T-cell (primary cell): ENCODE measurements at places on chromosomes 13 and 19.

GRCh38 chr13:94201022-94201421 is 278.5 kb downstream of the DCT start:
- no peaks in the 10 kb centered on the region for H3K4me1 ChIP-seq
- H3K27me3 ChIP-seq: no peaks in the 10 kb centered on the region
- H3K4me3 ChIP-seq: no peak overlapping the region

DNA sequence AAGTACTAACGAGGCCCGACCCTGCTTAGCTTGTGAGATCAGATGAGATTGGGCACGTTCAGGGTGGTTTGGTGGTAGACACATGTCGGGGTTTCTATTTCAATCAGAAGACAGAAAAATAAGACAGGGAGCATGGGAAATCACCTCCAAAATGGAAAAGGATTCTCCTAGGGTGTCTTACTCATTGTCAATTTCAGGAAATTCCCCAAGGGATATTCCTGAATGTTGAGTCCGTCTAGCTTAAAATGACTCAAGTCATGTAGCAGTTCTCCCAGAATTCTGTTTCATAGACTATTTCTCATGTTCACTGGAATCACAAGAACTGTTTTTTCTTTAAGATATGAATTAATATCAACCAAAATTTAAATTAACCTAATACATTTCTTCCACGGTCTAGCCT is 380.1 kb downstream of the EFNB2 start:
- no peak overlapping the region for H3K4me3 ChIP-seq
- H3K4me1 ChIP-seq: no peaks in the 10 kb centered on the region
- DNase-seq: no peak
- H3K27ac ChIP-seq: no peak overlapping the region
- no peaks in the 10 kb centered on the region for H3K27me3 ChIP-seq

DNA sequence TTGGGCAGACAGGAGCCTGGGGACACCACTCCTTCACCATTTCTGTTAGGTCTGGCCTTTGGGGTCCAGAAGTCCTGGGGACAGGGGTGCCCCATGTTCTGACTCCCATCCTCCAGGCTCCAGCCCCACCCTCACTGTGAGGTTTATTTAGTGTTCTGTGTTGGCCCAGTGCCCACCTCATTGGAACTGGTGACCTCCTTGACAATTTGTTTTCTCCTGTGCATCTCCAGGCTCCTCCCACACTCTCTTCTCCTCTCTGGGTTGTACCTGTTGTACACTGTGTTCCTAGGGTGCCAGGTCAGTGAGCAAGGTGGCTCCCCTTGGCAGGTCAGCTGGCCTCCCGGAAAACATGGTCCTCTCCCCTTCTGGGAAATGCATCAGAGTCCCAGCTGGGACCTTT is 110.8 kb downstream of the ZNF536 start:
- no peak overlapping the region for H3K27ac ChIP-seq
- H3K4me1 ChIP-seq: no peaks in the 10 kb centered on the region
- no peaks in the 10 kb centered on the region for H3K27me3 ChIP-seq
- DNase-seq: no peak
- no peak overlapping the region for H3K4me3 ChIP-seq

GRCh38 chr13:110812121-110812868 is 98.8 kb downstream of the ING1 start:
- H3K36me3 ChIP-seq: no peaks in the 10 kb centered on the region
- no peaks in the 10 kb centered on the region for H3K4me1 ChIP-seq
- peaks cover 43% of the 10 kb centered on the region for H3K27me3 ChIP-seq
- H3K27ac ChIP-seq: no peak overlapping the region
- DNase-seq: no peak

- peaks cover 16% of the 10 kb centered on the region for H3K4me1 ChIP-seq
- peaks cover 5% of the 10 kb centered on the region for H3K36me3 ChIP-seq
- no peaks in the 10 kb centered on the region for H3K27me3 ChIP-seq
- no peak overlapping the region for H3K4me3 ChIP-seq
These were observed 3.2 kb downstream of the ZNF726 start for GRCh38 chr19:23917856-23918255.

DNA sequence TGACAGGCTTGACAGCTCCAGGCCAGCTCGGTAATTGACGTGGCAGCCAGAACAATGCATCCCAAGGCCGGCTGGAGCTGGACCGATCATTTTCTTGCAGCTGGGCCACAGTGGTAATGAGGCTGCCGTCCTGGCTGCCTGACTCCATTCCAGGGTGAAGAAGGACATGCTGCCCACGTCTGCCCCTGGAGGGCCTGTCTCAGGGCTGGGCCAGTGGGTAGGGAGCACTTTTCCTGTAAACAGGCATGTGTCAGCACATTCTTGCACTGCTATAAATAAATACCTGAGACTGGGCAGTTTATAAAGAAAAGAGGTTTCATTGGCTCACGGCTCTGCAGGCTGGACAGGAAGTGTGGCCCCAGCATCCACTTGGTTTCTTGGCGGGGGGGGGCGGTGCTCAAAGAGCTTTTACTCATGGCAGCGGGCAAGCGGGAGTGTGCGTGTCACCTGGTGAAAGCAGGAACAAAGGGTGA is 38.1 kb upstream of the KCTD15 start:
- no peak overlapping the region for H3K4me3 ChIP-seq
- peaks cover 49% of the 10 kb centered on the region for H3K27me3 ChIP-seq
- DNase-seq: no peak

DNA sequence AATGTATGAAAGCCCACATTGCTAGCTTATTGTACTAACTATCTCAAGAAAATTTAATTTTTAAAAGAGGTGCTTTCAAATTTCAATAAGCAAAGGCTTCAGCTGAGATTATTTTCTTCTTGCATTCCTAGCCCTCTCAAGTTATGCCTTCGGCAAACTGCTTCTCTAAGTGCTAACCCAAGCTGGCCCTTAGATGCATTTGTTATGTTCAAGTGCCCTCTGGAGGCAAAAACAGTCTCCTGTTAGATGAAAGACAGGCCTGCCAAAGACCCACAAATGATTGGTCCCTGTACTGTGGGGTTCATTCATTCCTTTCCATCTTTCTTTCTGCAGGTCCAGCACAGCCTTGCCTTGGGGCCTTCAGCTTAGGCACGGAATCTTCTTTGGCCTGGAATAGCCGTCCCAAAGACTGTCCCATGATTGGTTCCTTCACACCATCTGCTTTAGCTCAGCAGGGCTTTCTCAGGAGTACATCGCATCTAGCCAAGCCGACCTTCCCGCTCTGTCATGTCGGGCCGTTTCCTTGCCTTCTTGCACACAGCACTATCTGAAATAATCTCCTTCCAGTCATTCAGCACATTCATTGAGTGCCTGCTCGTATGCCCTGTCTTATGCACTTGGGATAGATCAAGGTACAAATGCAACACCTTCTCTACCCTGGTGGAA is 26.4 kb upstream of the TPTE2 start:
- H3K4me3 ChIP-seq: no peak overlapping the region
- DNase-seq: no peak
- peak overlapping the region; percentile 63 for H3K27ac ChIP-seq
- no peaks in the 10 kb centered on the region for H3K36me3 ChIP-seq
- H3K4me1 ChIP-seq: peaks cover 5% of the 10 kb centered on the region

- H3K27me3 ChIP-seq: no peaks in the 10 kb centered on the region
- H3K27ac ChIP-seq: no peak overlapping the region
- DNase-seq: no peak
- peaks cover 3% of the 10 kb centered on the region for H3K36me3 ChIP-seq
- H3K4me3 ChIP-seq: no peak overlapping the region
These were observed 33.7 kb downstream of the SUGT1 start for GRCh38 chr13:52686376-52686775.

- H3K4me1 ChIP-seq: no peaks in the 10 kb centered on the region
- no peak overlapping the region for H3K27ac ChIP-seq
- no peaks in the 10 kb centered on the region for H3K36me3 ChIP-seq
- no peak for DNase-seq
These were observed 275.0 kb upstream of the DACH1 start for GRCh38 chr13:72141855-72142519.

DNA sequence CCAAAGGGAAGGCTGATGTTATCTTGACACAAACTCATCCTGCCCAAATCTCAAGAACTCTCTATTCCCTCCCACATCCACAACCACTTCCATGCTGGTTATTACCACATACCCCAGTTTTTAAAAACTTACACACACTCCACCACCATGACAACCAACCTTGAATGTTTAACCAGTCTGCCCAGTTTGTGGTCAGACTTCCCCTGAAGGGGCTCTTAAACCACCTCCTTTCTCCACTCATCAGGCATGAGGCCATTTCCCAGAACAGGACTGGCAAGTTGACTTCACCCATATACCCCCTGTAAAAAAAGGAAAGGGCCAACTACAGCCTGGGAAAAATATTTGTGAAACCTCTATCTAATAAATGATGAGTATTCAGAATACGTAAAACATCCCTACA is 12.4 kb upstream of the ZSCAN4 start:
- peaks cover 1% of the 10 kb centered on the region for H3K4me1 ChIP-seq
- no peak overlapping the region for H3K27ac ChIP-seq
- DNase-seq: no peak
- no peaks in the 10 kb centered on the region for H3K36me3 ChIP-seq
- H3K4me3 ChIP-seq: no peak overlapping the region

GRCh38 chr13:84865783-84866221 is 933.4 kb downstream of the SLITRK6 start:
- no peaks in the 10 kb centered on the region for H3K4me1 ChIP-seq
- no peak overlapping the region for H3K27ac ChIP-seq
- no peak for DNase-seq
- no peaks in the 10 kb centered on the region for H3K27me3 ChIP-seq
- H3K36me3 ChIP-seq: no peaks in the 10 kb centered on the region

GRCh38 chr19:4501691-4502090 is 16.6 kb downstream of the PLIN4 start:
- H3K4me3 ChIP-seq: no peak overlapping the region
- peaks cover 19% of the 10 kb centered on the region for H3K36me3 ChIP-seq
- no peak for DNase-seq
- no peaks in the 10 kb centered on the region for H3K27me3 ChIP-seq
- H3K4me1 ChIP-seq: no peaks in the 10 kb centered on the region
- no peak overlapping the region for H3K27ac ChIP-seq

DNA sequence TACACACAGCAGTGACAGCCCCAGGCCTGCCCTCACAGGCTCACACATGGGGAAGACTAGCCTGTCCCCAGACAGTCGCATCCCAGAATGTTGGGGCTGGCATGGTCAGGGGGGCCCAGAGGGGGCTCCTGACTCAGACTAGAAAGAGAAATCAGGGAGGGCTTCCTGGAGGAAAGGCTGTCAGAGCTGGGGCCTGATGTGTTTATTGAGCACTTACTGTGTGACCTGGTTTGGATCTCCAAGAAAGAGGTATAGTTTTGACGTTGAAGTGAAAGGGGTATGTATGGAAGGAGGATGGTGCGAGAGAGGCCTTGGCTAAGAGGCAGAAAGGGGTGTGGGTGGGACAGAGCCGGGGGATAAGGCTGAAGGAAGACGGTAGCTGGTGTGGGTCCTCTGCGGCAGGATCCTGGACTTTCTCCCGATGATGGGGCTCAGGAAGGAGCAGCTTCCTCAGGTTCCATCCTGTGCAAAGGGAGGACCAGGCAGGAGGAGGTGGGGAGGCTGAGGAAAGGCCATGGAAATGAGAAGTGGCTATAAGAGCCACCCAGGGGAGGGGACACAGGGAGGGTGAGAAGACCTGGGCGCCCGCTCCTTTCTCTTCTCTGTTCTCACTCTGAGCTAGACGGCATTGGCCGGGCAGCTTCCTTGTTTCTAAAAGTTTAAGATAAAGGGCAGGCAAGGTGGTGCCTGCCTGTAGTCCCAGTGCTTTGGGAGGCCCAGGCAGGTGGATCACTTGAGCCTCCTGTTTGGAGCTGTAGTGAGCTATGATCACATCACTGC is 16.1 kb upstream of the BCL3 start:
- peaks cover 2% of the 10 kb centered on the region for H3K4me1 ChIP-seq
- DNase-seq: no peak
- H3K27me3 ChIP-seq: no peaks in the 10 kb centered on the region
- H3K27ac ChIP-seq: no peak overlapping the region

DNA sequence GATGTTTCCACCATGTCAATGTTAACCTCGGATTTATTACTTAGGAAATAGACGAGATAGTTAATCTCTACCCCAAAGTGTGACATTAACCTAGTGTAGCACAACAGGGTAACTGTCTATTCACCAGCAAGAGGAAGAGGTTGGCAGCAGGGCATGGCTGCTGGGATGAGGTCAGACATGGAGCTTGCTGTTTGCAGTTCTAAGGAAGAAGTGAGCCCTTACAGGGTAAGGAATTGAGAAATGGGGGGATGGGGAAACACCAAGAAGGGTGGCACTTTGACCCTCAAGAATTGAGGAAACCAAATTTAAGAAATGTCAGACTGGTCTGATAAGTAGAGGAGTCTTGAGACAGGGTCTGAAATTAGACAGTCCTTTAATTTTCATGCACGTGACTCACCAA is 62.4 kb downstream of the MBD3L2B start:
- H3K4me1 ChIP-seq: no peaks in the 10 kb centered on the region
- H3K4me3 ChIP-seq: no peak overlapping the region
- no peaks in the 10 kb centered on the region for H3K36me3 ChIP-seq

- H3K4me1 ChIP-seq: peaks cover 27% of the 10 kb centered on the region
- H3K4me3 ChIP-seq: no peak overlapping the region
- DNase-seq: no peak
- no peaks in the 10 kb centered on the region for H3K36me3 ChIP-seq
- H3K27ac ChIP-seq: no peak overlapping the region
- no peaks in the 10 kb centered on the region for H3K27me3 ChIP-seq
These were observed 903 bp downstream of the TLE6 start for GRCh38 chr19:2978166-2978767.

GRCh38 chr19:16402041-16402440 is 69.7 kb downstream of the EPS15L1 start:
- H3K4me3 ChIP-seq: no peak overlapping the region
- peaks cover 18% of the 10 kb centered on the region for H3K36me3 ChIP-seq
- DNase-seq: no peak
- H3K4me1 ChIP-seq: peaks cover 16% of the 10 kb centered on the region

- H3K4me1 ChIP-seq: no peaks in the 10 kb centered on the region
- H3K27me3 ChIP-seq: no peaks in the 10 kb centered on the region
- H3K4me3 ChIP-seq: no peak overlapping the region
- DNase-seq: no peak
- H3K27ac ChIP-seq: no peak overlapping the region
These were observed 1096.6 kb downstream of the PCDH17 start for GRCh38 chr13:58728126-58728525.

- no peaks in the 10 kb centered on the region for H3K36me3 ChIP-seq
- no peak overlapping the region for H3K27ac ChIP-seq
- no peaks in the 10 kb centered on the region for H3K27me3 ChIP-seq
These were observed 490.7 kb downstream of the TDRD3 start for GRCh38 chr13:60887711-60888110.

DNA sequence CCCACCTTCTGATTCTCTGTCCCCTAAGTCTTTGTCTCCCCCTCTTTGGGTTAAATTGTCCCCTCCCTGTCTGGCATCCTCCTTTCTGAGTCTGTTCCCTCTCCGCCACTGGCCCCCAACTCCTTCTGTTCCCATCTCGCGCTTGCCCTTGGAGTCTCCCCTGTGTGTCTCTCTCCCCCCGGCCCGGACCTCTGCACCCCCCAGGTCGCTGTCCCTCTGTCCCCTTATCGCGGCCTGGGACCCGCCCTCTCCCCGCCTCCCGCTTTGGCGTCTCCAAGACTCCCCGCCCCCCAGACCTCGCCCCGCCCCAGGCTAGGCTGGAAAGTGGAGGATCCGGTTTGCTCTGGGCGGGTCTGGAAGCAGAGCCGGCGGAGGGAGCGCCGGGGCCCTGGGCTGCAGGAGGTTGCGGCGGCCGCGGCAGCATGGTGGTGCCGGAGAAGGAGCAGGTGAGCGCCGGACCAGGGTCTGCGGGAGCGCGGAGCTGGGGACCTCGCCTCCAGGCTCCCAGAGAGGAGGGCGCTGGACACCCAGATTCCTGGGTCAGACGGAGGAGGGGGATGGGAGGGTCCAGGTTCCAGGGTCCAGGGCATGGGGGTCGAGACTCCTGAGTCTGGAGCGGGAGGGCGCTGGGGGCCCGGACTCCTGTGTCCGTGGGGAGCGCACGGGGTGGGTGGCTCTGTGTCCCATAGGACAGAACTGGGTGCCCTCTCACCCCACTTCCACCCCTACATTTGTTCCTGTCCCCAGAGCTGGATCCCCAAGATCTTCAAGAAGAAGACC is at the start of gene TRPM4:
Gene TRPM4 (plus strand): TSS at position 348 of the 780 bp plus-strand sequence. CDS start 75 bp downstream, at position 423.
- H3K27me3 ChIP-seq: peaks cover 85% of the 10 kb centered on the region
- no peak within 1 kb of the TSS for H3K4me3 ChIP-seq
- H3K36me3 ChIP-seq: no peaks in the 10 kb centered on the region
- DNase-seq: no peak
